MM.1S (cell line): ENCODE measurements at places on chromosomes 5 and 9.

GRCh38 chr9:111148052-111149017 lies 110.1 kb upstream of the LPAR1 start:
- H3K4me1 ChIP-seq = no peaks in the 10 kb centered on the region
- no peaks in the 10 kb centered on the region for H3K27me3 ChIP-seq
- H3K36me3 ChIP-seq = no peaks in the 10 kb centered on the region
- H3K4me3 ChIP-seq = no peak overlapping the region
- no peak overlapping the region for H3K27ac ChIP-seq

DNA sequence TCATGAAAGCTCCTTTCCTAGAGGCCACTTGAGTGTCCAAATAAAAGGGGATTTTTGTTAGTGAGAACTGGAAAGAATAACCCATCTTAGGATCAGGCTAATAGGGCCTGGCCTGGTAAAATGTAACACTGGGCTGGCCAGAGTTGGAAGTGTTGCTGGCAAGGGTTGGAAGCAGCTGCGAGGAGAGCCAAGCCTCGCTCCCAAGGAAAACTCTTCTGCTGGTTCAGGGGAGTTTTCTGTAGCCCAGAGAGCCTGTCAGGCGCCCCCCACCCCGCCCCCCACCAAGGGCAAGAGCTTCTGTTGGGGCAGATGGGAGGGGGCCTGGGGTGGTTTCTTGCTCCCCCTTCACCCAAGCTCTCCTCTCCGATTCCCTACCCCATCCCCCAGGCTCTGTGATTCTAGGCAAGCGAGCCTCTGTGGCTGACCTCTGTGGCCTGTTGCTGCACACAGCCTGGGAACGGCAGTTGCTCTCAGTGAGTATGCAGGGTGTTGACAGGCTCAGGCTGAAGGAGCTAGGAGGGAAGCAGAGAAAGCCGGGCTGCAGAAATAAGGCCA lies 547.8 kb downstream of the CCDC171 start:
- DNase-seq = no peak
- H3K27ac ChIP-seq = no peak overlapping the region
- no peaks in the 10 kb centered on the region for H3K4me1 ChIP-seq
- H3K27me3 ChIP-seq = no peaks in the 10 kb centered on the region
- H3K36me3 ChIP-seq = no peaks in the 10 kb centered on the region
- H3K4me3 ChIP-seq = no peak overlapping the region

GRCh38 chr5:137478043-137478442 lies 21.1 kb downstream of the SPOCK1 start:
- no peak overlapping the region for H3K27ac ChIP-seq
- no peaks in the 10 kb centered on the region for H3K27me3 ChIP-seq
- no peak overlapping the region for H3K4me3 ChIP-seq
- H3K4me1 ChIP-seq = no peaks in the 10 kb centered on the region

DNA sequence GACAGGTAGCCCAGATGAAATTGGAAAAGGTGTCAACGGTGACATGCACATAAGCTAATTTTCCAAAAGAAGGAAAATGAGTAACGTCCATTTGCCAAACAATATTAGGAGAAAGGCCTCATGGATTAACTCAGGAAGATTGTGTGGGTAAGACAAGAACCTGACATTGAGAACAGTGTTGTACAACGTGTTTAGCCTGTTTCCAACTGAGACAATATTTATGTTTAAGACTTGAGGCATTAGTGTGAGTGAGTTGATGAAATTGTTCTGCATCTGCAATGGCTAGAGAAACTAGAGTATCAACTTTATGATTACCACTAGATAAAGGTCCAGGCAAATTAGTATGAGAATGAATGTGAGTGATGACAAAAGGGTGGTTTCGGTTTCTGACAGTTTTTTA lies 191.3 kb upstream of the RAI14 start:
- peak; percentile 61 for DNase-seq
- peaks cover 25% of the 10 kb centered on the region for H3K4me1 ChIP-seq
- no peaks in the 10 kb centered on the region for H3K36me3 ChIP-seq

GRCh38 chr9:100277166-100277979 lies 75.4 kb downstream of the TEX10 start:
- no peaks in the 10 kb centered on the region for H3K27me3 ChIP-seq
- no peak overlapping the region for H3K4me3 ChIP-seq
- H3K27ac ChIP-seq = no peak overlapping the region
- no peak for DNase-seq
- no peaks in the 10 kb centered on the region for H3K36me3 ChIP-seq

GRCh38 chr9:3733039-3733408 lies 207.2 kb upstream of the RFX3 start:
- H3K27ac ChIP-seq = no peak overlapping the region
- no peak overlapping the region for H3K4me3 ChIP-seq
- no peaks in the 10 kb centered on the region for H3K36me3 ChIP-seq
- peaks cover 21% of the 10 kb centered on the region for H3K4me1 ChIP-seq
- DNase-seq = no peak
- no peaks in the 10 kb centered on the region for H3K27me3 ChIP-seq
